Ovary (tissue), 10 donors: ENCODE measurements at places on chromosomes 2 and 18. TPM values are rescaled to one million over a fixed set of nuclear protein-coding genes. Genes with fewer than 3 reads are reported as not detected.

The RIOK3 gene
- 29.2 TPM for polyA plus RNA-seq

DNA sequence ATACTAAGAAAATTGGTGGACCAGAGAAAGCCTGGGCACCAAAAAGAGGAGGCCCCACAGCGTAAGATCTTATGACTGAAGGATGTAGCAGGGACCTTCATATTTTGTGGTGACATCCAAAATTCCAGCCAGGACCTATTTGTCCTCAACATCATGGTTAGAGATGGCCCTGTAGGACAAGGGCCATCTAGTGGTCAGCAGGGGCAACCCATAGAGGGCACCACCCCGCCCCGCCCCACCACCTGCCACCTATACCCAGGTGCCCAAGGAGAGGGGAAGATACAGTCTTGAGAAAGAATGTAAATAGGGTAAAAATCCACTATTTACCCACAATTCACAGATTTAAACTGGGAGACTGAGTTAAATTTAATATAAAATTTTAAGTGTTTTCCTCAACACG, 59.6 kb upstream of the TMEM163 start:
- DNase-seq, result no peak
- H3K27ac ChIP-seq, result no peak overlapping the region
- no peak overlapping the region for H3K4me3 ChIP-seq
- H3K36me3 ChIP-seq, result no peaks in the 10 kb centered on the region
- no peaks in the 10 kb centered on the region for H3K27me3 ChIP-seq

The SLC30A3 gene
- polyA plus RNA-seq, result 0.38 TPM

The ALPI gene
- not detected for polyA plus RNA-seq

GRCh38 chr18:80050797-80051196, 16.6 kb downstream of the RBFA start:
- H3K27ac ChIP-seq, result no peak overlapping the region
- H3K36me3 ChIP-seq, result no peaks in the 10 kb centered on the region
- H3K4me1 ChIP-seq, result no peaks in the 10 kb centered on the region
- no peaks in the 10 kb centered on the region for H3K27me3 ChIP-seq
- H3K4me3 ChIP-seq, result no peak overlapping the region

The TMSB10 gene
- 3,855 TPM for polyA plus RNA-seq

The MAP2 gene
- 11.9 TPM for polyA plus RNA-seq
